ENCODE measurements at places on chromosomes 11 and 22.

DNA sequence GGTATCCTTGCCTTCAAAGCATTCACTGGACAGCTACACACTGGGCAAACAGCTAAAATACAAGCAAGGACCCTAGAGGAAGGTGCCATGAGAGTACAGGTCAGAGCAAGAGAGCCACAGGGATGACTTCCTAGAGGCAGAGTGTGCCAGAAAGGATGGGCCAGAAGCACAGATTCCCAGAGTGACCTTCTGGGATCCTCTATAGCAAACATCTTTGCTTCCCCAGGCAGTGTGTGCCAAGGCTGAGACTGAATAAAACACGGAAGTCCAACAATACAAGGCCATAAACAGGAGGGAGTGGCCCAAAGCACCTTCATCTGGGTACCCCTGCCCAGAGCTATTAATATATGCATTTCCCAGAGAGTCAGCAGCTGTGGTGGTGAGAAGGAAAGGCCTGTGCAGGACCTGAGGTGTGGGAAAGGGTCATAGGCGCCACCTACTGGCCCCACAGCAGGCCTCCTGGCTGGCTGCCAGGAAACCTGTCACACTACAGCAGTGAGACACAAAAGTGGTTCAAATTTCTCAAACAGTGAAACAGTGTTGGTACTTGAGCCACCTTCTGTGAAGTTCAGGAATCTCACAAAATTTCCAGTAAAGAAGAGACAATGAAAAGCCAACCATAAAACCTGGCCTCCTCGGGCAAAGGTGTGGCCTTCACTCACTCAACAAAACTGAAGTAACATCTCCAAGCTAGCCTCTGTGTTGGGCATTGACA, 20.3 kb downstream of the CLPB start:
- DNase-seq = peak; percentile 63

GRCh38 chr22:27750584-27751265, 50.8 kb downstream of the MN1 start:
- no peak for DNase-seq

DNA sequence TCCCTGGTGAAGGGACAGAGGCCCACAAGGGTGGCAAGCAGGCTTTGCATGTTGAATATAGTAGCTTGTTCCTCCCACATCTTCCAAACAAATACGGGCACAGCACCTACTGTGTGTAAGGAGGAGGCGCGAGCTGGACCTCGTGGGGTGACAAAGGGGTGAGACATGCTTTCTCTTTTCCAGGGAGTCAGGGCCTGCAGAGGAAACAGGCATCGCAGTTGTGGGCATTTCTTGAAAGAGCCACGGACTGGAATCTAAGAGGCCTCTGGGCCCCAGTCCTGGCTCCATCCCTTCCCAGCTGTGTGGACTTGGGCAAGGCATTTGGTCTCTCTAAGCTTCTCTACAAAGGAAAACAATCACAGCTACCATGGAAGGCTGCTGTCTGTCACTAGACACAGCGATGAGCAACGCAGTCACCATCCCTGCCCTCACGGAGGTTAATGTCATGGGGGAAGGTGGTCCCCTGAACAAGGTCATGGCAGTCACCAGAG, 13.0 kb upstream of the CDC42EP1 start:
- no peak for DNase-seq

DNA sequence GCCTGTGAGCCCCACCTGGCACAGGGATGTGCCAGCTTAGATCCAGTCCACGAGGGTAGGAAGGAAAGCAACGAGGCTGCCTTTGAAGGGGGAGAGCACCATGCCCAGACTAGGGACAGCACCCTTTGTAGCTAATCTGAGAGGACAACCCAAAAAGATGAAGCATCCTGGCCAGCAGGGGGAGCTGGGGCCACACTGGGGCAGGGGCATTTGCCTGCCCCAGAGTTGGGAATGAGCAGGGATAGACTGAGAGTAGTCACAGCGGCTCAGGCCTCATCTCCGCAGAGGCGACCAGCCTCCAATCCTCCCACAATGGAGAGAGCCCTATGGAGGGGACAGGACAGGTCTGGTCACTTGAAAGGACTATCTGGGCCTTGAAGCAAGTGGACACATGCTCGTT, 16.4 kb downstream of the LMO1 start:
- no peak for DNase-seq

GRCh38 chr11:71301046-71301857, 48.9 kb upstream of the SHANK2 start:
- DNase-seq = no peak

GRCh38 chr11:122310766-122311165, 194.8 kb upstream of the BLID start:
- no peak for DNase-seq

DNA sequence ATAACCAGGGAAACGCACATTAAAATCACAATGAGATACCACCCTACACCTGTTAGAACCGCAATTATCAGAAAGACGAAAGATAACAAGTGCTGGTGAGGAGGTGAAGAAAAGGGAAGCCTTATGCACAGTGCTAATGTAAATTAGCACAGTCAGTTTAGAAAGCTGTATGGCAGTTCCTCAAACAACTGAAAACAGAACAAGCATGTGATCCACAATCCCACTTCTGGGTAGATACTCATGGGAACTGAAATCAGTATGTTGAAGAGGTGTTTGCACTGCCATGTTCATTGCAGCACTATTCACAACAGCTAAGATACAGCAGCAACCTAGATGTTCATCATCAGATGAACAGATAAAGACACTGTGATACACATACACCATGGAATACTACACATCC, 75.0 kb upstream of the CCND1 start:
- no peak for DNase-seq

GRCh38 chr11:77072851-77073327, 6.1 kb downstream of the CAPN5 start:
- no peak for DNase-seq

DNA sequence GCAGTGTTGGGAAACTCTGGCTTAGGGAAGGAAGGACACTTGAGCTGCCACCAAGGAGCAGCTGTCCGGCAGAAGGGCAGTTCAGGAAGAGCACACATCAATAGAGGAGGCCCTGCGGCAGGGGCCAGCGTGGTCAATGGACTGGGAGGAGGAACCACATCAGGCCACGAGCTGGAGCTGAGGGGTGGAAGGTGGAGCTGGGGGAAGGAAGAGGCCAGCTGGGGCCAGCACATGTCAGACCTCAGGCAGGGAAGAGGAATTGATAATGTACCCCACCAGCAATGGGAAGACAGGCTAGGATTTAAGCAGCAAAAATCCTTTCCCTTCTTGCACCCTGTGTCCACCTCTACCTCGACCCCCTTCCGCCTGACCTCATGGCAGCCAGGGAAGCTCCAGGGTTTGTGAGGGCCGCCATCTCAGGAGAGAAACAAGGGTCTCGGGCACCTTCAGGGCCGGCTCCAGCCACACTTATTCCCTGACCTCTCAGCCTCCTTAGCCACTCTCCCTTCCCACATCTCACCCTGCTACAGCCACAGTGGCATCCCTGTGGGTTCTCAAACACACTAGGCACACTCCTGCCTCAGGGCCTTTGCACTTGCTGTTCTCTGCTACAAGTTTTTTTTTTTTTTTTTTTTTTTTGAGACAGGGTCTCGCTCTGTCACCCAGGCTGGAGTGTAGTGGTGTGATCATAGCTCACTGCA, 157.8 kb upstream of the GRK3 start:
- DNase-seq = no peak

- no peak for DNase-seq
Observed at GRCh38 chr11:10348650-10349280, 43.9 kb downstream of the ADM start.

Data from D721Med (cell line).